Thymus (tissue), 14 donors: ENCODE measurements at places on chromosomes 2 and 18. TPM values are rescaled to one million over a fixed set of nuclear protein-coding genes. Genes with fewer than 3 reads are reported as not detected.

GPC1 gene
- 46.6 TPM for polyA plus RNA-seq

MROH2A gene
- 0.39 TPM for polyA plus RNA-seq

SPHKAP gene
- 0.55 TPM for polyA plus RNA-seq

ZNF521 gene
- polyA plus RNA-seq = 3.7 TPM

SP140 gene
- 10.5 TPM for polyA plus RNA-seq

CYP26B1 gene
- 5.6 TPM for polyA plus RNA-seq

IL18RAP gene
- polyA plus RNA-seq = 3.0 TPM

CDH2 gene
- 1.6 TPM for polyA plus RNA-seq

CDH19 gene
- polyA plus RNA-seq = 0.68 TPM

GRCh38 chr2:172100080-172100934 is 2.4 kb downstream of the DLX2 start:
- peaks cover 96% of the 10 kb centered on the region for H3K27me3 ChIP-seq
- DNase-seq = no peak

GRCh38 chr2:219353129-219353528 is 20.6 kb upstream of the RESP18 start:
- no peaks in the 10 kb centered on the region for H3K4me1 ChIP-seq
- H3K27me3 ChIP-seq = peaks cover 70% of the 10 kb centered on the region
- H3K4me3 ChIP-seq = no peak overlapping the region
- no peak for DNase-seq

DNA sequence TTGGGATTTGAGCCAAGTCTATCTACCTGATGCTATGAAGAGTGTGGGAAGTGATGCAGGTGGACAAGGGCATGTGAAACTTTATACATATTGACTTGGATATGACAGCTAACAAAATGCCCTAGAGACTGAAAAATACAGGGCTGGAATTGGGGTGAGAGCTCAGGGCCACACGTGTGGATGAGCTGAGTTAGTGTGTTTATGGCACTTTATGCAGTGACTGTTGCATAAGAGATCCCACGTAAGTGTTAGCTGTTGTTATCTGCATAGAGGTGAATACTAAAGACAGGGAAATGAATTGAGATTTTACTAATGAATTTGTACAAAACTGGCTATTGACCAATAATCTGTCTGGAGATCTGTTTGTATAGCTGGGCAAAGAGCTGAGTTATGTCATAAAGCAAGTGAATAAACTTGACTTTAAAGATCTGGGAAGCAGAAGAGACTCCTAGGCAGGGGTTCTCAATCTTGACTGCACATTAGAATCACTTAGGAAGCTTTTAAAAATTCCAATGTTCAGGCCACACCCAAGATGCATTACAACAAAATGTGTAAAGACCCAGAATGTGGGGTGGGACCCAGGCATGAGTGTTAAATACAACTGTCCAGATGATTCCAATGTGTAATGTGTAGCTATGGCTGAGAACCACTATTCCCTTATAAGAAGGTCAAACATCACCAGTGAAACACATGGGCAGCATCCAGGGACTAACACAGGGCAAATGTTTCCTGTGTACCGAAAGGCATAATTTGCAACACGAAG is 74.2 kb upstream of the STK17B start:
- no peaks in the 10 kb centered on the region for H3K36me3 ChIP-seq
- H3K27ac ChIP-seq = no peak overlapping the region
- H3K4me3 ChIP-seq = no peak overlapping the region
- no peak for DNase-seq

GRCh38 chr2:73961823-73962615 is 22.7 kb upstream of the TET3 start:
- peaks cover 2% of the 10 kb centered on the region for H3K27me3 ChIP-seq
- DNase-seq = no peak
- no peak overlapping the region for H3K27ac ChIP-seq

- DNase-seq = no peak
- H3K36me3 ChIP-seq = no peaks in the 10 kb centered on the region
- H3K4me1 ChIP-seq = no peaks in the 10 kb centered on the region
- no peak overlapping the region for H3K4me3 ChIP-seq
- H3K27me3 ChIP-seq = no peaks in the 10 kb centered on the region
Observed at GRCh38 chr18:25873833-25874232, 216.6 kb downstream of the SS18 start.

DNA sequence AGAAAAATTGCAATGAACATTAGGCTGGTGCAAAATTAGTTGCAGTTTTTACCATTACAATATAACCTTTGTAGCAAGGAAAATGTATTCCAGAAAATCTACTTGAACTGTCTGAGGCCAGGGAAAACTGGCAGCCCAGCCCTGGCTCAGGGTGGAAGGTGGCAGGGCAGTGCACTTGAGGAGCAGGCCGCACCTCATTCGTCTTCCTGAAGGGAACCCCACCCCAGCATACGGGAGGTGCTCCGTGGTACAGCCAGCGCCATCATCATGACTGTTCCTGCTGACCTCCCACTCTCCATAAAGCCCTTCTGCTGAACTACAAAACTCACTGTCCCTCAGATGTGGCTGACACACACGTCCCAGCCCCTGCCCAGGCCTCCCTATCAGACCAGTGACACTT is 65.9 kb upstream of the TFCP2L1 start:
- H3K4me3 ChIP-seq = no peak overlapping the region
- H3K27ac ChIP-seq = no peak overlapping the region
- H3K27me3 ChIP-seq = no peaks in the 10 kb centered on the region
- peaks cover 2% of the 10 kb centered on the region for H3K4me1 ChIP-seq

DNA sequence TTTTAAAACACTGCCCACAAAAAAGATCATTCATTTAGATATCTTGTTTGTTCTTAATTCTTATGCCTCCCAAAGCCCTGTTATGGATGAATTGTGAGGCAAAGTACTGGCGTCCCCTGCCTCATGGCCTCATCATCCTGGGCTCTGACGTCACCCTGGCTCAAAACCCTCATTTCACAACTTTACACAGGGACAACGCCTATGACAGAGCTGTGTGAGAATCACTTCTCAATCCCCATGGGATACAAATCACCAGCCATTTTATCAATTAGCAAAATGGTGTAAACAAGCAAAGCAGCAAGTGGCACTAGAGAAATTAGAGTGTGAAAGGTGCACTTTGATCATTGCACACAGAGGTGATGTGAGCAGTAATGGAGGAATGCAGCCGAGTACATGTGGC is 16.6 kb downstream of the FHOD3 start:
- no peaks in the 10 kb centered on the region for H3K27me3 ChIP-seq
- no peak overlapping the region for H3K27ac ChIP-seq
- no peak overlapping the region for H3K4me3 ChIP-seq
- no peaks in the 10 kb centered on the region for H3K36me3 ChIP-seq
- no peak for DNase-seq

- H3K4me3 ChIP-seq = no peak overlapping the region
- no peaks in the 10 kb centered on the region for H3K27me3 ChIP-seq
- peaks cover 9% of the 10 kb centered on the region for H3K4me1 ChIP-seq
- no peaks in the 10 kb centered on the region for H3K36me3 ChIP-seq
- DNase-seq = peak; percentile 63
- H3K27ac ChIP-seq = peak overlapping the region; percentile 50
Observed at GRCh38 chr2:26068602-26069298, 34.9 kb downstream of the RAB10 start.

DNA sequence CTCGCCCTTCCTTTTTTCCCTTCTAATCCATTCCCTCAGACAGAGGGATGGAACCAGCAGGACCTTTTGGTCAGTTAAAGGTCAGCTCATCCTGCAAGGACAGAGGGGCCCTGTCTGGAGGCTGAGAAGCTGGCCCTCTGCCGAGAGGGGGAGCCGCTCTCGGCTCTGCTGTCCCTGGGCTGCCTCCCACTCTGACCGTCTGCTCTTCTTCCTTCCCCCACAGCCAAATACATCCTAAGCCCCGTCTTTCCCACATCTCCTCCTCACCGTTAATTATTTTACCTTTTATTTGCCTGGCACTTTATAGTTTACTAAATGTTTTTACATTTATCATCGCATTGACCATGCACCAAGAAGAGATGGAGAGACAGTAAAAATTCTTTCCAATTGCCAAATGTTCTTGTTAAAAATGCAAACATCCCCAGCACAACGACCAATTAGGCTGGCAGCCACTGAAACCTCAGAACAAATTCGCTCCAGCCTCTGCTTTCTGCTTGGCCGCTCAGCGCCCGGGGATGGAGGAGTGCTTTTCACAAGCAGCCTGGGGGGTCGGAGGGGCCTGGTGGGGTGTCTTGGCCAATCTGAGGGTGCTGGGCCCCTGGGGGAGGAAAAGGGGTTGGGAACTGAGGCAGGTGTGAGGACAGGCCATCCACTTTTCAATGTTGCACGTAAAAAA is 123.7 kb downstream of the TNS1 start:
- H3K4me1 ChIP-seq = no peaks in the 10 kb centered on the region
- no peaks in the 10 kb centered on the region for H3K27me3 ChIP-seq
- H3K27ac ChIP-seq = no peak overlapping the region
- no peak overlapping the region for H3K4me3 ChIP-seq
- DNase-seq = no peak

DNA sequence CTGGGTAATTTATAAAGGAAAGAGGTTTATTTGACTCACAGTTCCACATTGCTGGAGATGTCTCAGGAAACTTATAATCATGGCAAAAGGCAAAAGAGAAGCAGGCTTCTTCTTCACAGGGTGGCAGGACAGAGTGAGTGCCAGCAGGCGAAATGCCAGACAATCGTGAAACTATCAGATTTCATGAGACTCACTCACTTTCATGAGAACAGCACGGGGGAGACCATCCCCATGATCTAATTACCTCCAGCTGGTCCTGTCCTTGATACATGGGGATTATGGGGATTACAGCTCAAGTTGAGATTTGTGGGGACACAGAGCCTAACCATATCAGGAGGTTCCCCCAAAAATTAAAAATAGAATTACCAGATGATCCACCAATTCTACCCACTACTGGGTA is 675.5 kb upstream of the SLC8A1 start:
- H3K36me3 ChIP-seq = no peaks in the 10 kb centered on the region
- no peak for DNase-seq
- H3K27me3 ChIP-seq = no peaks in the 10 kb centered on the region
- H3K4me1 ChIP-seq = no peaks in the 10 kb centered on the region

- no peak overlapping the region for H3K4me3 ChIP-seq
- no peaks in the 10 kb centered on the region for H3K36me3 ChIP-seq
- H3K27me3 ChIP-seq = no peaks in the 10 kb centered on the region
- no peak for DNase-seq
- no peak overlapping the region for H3K27ac ChIP-seq
- H3K4me1 ChIP-seq = no peaks in the 10 kb centered on the region
Observed at GRCh38 chr2:58916063-58916462, 674.9 kb upstream of the FANCL start.

- DNase-seq = no peak
- H3K27ac ChIP-seq = no peak overlapping the region
- H3K4me1 ChIP-seq = no peaks in the 10 kb centered on the region
- H3K27me3 ChIP-seq = no peaks in the 10 kb centered on the region
- H3K4me3 ChIP-seq = no peak overlapping the region
Observed at GRCh38 chr18:73717570-73717969, 430.1 kb downstream of the FBXO15 start.

DNA sequence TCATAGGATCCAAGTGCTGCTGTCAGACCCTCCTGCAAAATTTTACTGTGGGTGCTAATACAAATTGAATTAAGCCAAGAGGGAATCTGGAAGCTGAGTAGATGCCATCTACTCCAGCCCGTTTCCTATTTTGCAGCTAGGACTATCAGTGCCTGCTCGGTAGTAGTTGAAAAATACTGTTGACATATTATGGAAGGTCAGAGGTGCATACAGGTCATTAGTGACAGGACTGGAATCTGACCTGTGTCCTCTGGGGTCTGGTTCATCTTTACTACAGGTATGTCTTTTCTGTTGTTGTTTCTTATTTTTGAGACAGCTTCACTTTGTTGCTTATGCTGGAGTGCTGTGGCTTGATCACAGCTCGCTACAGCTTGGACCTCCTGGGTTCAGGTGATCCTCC is 58.8 kb downstream of the MAP4K4 start:
- H3K4me1 ChIP-seq = no peaks in the 10 kb centered on the region
- H3K4me3 ChIP-seq = no peak overlapping the region
- no peaks in the 10 kb centered on the region for H3K27me3 ChIP-seq

DNA sequence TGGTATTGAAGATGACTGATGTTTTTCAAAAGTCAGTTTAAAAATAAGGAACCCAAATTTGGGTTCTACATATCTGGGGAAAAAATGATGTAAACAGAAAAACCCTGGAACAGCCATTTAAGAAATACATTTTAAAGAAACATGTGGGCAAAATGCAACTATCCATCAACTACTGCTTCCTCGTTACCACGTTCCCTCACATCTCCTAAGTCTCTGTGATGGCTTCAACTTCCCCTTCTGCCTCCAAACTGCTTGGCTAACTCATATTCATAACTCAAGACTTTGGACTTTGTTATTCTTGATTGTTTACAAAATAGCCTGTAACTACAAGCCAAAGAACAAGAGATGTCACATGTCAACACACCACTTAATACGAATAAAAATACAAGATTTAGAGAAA is 116.3 kb downstream of the DYM start:
- no peak for DNase-seq
- H3K27me3 ChIP-seq = no peaks in the 10 kb centered on the region
- H3K27ac ChIP-seq = no peak overlapping the region
- no peak overlapping the region for H3K4me3 ChIP-seq

GRCh38 chr2:130374587-130375290 is 18.9 kb downstream of the PTPN18 start:
- H3K4me1 ChIP-seq = peaks cover 46% of the 10 kb centered on the region
- peaks cover 3% of the 10 kb centered on the region for H3K36me3 ChIP-seq
- H3K4me3 ChIP-seq = no peak overlapping the region
- DNase-seq = no peak

GRCh38 chr2:196804381-196804780 is 4.8 kb downstream of the C2orf66 start:
- H3K27ac ChIP-seq = no peak overlapping the region
- H3K4me1 ChIP-seq = no peaks in the 10 kb centered on the region
- no peaks in the 10 kb centered on the region for H3K27me3 ChIP-seq
- no peak for DNase-seq
- H3K36me3 ChIP-seq = no peaks in the 10 kb centered on the region

DNA sequence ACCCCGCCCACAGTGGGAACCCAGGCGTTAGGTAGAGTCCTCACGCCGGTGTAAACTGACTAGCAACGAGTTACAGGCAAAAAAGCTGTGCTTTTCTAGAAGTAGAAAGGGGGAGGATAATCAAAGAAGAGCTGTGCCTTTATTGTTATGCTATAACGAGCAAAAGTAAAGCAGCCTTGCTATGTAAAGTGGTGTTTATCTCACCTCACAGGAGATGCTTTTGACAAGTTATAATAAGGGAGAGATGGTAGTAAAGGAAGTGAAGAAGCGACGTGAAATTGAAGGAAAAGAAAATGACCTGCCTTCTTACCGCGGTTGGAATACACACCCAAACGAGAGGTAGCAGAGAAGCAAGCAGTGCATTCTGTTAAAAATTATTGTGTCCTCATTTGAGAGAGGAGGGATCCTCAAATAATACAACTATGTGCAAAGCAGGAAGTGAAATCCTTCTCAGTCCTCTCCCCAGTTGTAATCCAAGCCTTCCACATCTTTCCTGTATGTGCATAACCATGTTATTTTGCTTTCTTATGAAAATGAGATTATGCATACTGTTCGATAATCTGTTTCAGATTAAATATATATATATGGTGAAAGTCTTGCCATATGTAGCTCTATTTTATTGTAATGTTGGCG is 962 bp downstream of the TANK start:
- H3K36me3 ChIP-seq = no peaks in the 10 kb centered on the region
- no peak for DNase-seq
